Activated CD4-positive, alpha-beta T cell treated with anti-CD3 and anti-CD28 coated beads, Interleukin-2, amount 10 ng/mL, durations not matched to agents 24 days and 14 days (primary cell): ENCODE measurements at places on chromosomes 6 and 20. TPM values are rescaled to one million over a fixed set of nuclear protein-coding genes. Genes with fewer than 3 reads are reported as not detected.

- no peak for DNase-seq
Measured at GRCh38 chr6:138378463-138378862, 758 bp downstream of the SMIM28 start.

KCNK5 gene
- 33.8 and 35.3 TPM in 2 replicates for total RNA-seq

GRCh38 chr6:43376551-43376981, 7.1 kb upstream of the ZNF318 start:
- peak; percentile 70 for DNase-seq

- DNase-seq, result no peak
Measured at GRCh38 chr20:11845340-11845739, 72.4 kb upstream of the BTBD3 start.

SLC17A3 gene
- 0.58 and 0.99 TPM in 2 replicates for total RNA-seq

GRCh38 chr6:11770546-11771466, 7.8 kb downstream of the ADTRP start:
- DNase-seq, result no peak

SNAP25 gene
- total RNA-seq, result 3.0 and 3.6 TPM in 2 replicates

OR2H1 gene
- not detected in 2 replicates for total RNA-seq

FHL5 gene
- not detected in 2 replicates for total RNA-seq

C20orf141 gene
- total RNA-seq, result not detected in 2 replicates

DNA sequence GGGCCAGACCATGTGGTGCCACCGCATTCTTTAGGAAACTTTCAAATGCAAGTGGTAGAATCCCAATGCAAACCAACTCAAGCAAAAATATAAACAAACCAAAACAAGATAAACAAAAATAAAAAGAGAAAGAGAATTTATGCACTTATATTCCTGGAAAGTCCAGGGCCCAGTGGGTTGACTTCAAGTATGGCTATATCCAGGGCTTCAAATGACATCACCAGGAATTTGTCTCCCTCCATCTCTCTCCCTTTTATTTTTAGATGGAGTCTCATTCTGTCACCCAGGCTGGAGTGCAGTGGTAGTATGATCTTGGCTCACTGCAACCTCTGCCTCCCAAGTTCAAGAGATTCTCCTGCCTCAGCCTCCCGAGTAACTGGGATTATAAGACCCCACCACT, 56.1 kb upstream of the PNRC1 start:
- DNase-seq, result no peak

FBXL4 gene
- total RNA-seq, result 12.8 and 15.3 TPM in 2 replicates

HLA-DRB5 gene
- total RNA-seq, result 5.1 and 6.0 TPM in 2 replicates

- DNase-seq, result peak; percentile 56
Measured at GRCh38 chr6:85389151-85389797, 60.6 kb upstream of the NT5E start.

DNA sequence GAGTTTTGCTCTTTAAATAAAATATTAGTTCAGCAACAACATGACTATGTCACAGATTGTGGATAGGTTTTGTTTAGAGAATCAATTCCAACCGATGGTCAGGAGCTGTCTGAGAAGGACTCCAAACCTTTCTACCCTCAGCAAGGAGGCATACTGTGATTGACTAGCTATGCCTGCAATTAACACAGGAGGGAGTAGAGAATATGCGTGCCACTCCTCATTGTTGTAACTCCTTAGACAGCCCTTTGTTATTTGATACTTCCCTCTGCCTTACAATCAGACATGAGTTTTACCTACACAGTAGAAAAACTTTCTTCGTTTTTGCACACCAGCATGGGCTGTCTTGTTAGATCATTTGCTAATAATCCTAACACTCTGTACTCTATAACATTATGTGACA, 796.5 kb downstream of the PRIM2 start:
- no peak for DNase-seq

GRCh38 chr20:64067005-64067632, 4.1 kb downstream of the TCEA2 start:
- no peak for DNase-seq

LTB gene
- 134 and 136 TPM in 2 replicates for total RNA-seq

DNA sequence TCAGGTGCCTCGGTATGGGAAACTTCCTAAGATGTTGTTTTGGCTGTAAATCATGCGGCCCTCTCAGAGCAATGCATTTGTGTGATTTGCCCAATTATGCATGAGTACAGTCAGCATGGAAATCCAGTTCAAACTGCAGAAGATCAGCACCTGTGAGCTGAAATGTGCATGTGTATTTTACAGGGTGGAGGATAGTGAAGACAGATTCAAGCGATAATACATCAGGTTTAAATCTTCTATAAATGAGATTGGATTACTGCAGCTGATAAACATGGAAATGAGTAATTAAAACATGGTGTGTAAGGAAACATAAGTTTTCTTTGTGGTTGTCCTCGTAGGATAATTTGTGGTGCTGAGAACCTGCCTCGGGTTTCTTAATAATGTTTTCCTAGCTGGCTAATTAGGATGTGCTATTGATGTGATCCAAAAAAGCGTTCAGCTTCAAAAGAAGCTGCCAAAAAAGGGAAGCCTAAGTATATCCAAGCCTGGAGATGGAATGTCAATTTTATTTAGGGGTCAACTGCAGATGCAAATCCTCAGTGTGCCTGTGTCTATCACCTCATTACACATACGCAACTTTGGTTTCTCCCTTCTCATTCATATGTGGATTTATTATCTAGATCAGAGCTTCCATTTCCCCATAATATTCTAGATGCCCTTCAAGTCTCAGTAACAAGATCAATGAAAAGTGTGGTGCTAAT, 117.1 kb upstream of the CCDC28A start:
- DNase-seq, result no peak

GRCh38 chr20:53181866-53182376, 209.8 kb downstream of the TSHZ2 start:
- no peak for DNase-seq

GRCh38 chr6:25302677-25303128, 23.5 kb downstream of the CARMIL1 start:
- DNase-seq, result no peak

GGT7 gene
- total RNA-seq, result 12.8 and 14.8 TPM in 2 replicates

SLC26A8 gene
- not detected in 2 replicates for total RNA-seq

- no peak for DNase-seq
Measured at GRCh38 chr6:95243053-95243452, 334.3 kb upstream of the MANEA start.

DNA sequence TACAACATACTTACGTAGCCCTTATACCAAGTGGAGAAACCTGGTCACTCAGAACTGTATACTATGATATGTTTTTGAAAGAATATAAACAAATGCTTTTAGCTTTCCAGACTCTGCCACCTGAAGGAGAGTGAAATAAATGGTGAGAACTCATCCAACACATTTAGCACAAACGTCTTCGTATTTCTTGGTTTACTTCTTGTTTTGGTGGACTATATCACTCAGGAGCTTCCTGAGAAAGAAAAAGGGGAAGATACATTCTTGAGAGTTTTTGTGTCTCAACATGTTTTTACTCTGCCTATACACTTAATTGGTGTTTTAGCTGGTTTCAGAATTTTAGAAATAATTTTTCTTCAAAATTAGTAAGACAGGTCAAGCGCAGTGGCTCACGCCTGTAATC, 19.4 kb upstream of the CTAGE9 start:
- no peak for DNase-seq

PTPRK gene
- 3.6 and 5.4 TPM in 2 replicates for total RNA-seq

- no peak for DNase-seq
Measured at GRCh38 chr6:17885889-17886576, 101.4 kb downstream of the KIF13A start.

SCP2D1 gene
- total RNA-seq, result not detected in 2 replicates

DNA sequence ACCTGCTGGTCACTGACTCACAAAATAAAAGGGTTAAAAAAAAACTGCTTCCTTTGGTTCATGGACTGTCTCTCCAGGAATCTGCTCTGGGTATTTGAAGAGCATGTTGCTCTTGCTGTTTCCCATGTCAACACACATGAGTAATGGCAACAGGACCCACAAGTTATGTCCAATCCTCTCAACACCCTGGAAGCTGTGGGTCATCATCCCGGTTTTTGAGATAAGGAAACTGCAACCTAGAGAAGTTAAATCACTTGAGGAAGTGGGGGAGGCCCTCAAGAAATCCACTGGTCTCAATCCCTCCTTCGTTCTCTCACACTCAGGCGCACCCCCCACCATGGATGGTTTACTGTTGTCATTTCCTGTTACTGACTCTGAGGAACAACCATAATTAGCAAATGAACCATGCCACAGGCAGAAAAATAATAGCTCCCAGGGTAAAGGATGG, 12.4 kb downstream of the MAP1LC3A start:
- DNase-seq, result peak; percentile 58

- no peak for DNase-seq
Measured at GRCh38 chr6:48419992-48420391, 309.0 kb upstream of the PTCHD4 start.

INSM1 gene
- total RNA-seq, result 46.7 and 48.8 TPM in 2 replicates

- peak; percentile 83 for DNase-seq
Measured at GRCh38 chr20:50580016-50580747, 70.0 kb downstream of the PTPN1 start.

DNA sequence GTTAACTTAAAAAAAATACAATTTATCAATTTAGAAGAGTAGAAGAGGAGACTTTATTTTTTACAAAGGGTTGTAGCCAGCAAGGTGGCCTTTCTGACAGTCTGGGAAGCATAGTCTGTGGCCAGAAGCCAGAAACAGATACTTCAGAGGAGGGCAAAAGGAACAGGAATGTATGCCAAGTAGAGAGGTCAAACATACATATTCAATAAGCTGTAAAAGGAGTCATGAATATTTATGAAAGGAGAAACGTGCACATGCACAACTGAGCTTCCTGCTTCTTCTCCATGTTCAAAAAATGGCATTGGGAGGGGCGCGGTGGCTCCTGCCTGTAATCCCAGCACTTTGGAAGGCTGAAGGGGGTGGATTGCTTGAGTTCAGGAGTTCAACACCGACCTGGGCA, 43.9 kb upstream of the FAM184A start:
- no peak for DNase-seq

WFDC5 gene
- not detected in 2 replicates for total RNA-seq

SERPINB6 gene
- total RNA-seq, result 33.1 and 36.2 TPM in 2 replicates

- peak; percentile 77 for DNase-seq
Measured at GRCh38 chr6:111761783-111762312, 111.4 kb downstream of the FYN start.

CCDC167 gene
- 59.1 and 62.4 TPM in 2 replicates for total RNA-seq

IP6K3 gene
- total RNA-seq, result not detected in 2 replicates

DNA sequence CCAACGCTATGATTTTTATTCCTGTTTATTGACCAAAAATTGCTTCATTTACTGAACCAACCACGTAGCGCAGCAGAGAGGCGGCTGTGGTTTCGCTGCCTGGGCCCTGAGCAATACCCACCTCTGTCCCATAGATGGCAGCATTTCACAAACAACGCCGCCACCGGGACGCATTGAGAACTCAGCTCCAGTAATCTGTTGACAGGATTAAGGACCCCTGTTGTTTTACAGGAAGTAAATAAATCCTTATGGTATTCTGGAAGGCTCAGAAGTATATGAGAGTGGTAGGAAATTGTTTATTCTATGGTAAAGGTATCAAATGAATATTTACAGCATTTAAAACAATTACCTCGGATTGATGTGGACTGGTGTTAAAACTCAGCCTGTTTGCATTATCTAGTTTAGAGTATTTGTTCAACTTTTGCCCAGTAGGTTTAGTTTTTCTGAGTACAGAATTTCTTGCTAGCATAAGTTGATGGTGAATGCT, 547.9 kb upstream of the SLC35B3 start:
- DNase-seq, result peak; percentile 86

DNA sequence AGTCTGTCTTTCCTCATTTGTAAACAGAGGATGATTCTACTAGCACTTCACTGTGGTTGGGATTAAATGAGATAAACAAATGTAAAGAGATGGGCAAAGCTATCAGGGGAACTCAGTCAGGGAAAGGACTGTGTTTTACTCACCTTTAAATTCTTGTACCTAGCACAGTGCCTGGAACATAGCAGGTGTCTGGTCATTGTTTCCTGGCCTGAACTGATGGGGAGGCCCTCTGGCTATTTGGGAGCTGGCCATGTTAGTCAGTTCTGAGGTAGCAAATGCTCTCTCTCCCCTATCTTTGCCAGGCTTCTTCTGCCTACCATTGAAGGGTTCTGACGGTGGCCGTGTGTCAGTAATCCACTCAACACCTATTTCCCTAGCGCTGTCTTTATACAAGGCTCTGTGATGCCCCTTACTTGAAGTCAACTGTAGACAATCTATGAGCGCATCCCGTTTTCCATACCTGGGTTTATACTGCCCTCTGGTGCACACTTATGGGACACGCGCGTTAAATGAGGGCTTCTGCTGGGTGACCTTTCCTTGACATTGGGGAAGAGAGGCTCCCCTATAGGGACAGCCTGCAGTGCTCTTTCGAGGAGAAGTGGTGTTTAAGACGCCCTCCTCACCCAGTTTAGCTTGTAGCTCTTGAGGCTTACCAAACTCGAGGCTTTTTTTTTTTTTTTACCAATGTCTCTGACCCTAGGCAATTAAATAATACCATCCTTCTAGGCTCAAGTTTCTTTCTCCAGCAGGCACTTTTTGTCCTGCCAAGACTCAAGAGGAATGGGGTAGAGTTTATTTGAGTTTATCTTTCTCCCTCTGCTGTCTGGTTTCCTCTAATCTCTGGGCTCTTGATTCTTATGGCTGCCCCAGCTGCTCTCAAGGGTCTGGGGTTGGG, 4.0 kb upstream of the SPATS1 start:
- DNase-seq, result peak; percentile 91

PDE7B gene
- 15.4 and 16.0 TPM in 2 replicates for total RNA-seq

- no peak for DNase-seq
Measured at GRCh38 chr6:111242452-111242851, 155.1 kb downstream of the SLC16A10 start.

- DNase-seq, result no peak
Measured at GRCh38 chr6:156845454-156846155, 68.4 kb downstream of the ARID1B start.

GRCh38 chr20:15022921-15023320, 685.5 kb upstream of the FLRT3 start:
- no peak for DNase-seq

- DNase-seq, result no peak
Measured at GRCh38 chr6:36783603-36784375, 55.5 kb downstream of the CPNE5 start.

- DNase-seq, result no peak
Measured at GRCh38 chr20:61727761-61728160, 337.9 kb downstream of the TAF4 start.

- DNase-seq, result peak; percentile 81
Measured at GRCh38 chr20:21615617-21616080, 89.8 kb upstream of the PAX1 start.

DNA sequence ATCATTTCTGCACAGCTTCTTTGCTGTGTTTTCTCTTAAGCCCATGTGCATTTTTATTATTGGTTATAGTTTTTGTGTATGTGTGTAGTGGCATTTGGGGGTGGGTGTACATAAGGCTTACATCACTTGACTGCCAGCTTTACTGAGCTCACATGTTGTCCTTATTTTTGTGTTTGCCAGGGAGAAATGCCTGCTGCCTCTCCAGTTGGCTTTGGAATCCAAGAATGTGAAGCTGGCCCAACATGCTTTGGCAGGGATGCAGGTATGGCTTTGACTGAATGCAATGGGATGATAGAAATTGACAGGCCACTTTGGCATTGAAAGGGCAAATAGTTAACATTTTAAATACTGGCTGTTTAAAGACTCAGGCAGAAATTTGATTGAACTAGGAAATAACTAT, 11.4 kb downstream of the PBOV1 start:
- DNase-seq, result no peak

F13A1 gene
- total RNA-seq, result not detected in 2 replicates
